NCI-H524 (cell line): ENCODE measurements at places on chromosomes 2 and 18.
A peak's percentile ranks its signal among the peaks of the same experiment; 100 is the strongest.

DNA sequence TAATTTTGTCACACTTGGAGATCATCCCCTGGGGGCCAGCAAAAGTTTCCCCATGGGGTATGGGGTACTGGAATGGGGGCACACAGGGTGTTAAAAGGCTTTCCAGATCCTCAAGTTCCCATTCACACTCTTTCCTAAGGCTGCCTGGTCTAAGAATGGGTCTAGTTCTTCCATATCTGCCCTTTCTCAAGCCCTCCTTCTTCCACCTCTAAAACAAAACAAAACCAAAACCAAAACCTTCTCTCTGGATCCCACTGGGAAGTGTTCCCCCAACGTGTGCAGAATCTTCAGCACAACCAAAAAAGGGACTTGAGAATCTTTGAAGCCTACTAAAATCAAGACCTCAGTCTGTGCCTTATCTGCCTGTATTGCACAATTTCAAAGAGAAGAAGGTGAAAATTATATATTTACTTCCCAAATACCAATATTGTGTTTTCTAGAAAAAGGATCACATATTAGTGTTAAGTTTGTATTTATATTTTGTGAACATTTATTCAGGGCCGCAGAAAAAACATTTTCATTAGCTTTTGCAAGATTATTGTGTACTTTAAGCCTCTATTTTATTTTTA, 207.2 kb upstream of the TCF4 start:
- DNase-seq: no peak

DNA sequence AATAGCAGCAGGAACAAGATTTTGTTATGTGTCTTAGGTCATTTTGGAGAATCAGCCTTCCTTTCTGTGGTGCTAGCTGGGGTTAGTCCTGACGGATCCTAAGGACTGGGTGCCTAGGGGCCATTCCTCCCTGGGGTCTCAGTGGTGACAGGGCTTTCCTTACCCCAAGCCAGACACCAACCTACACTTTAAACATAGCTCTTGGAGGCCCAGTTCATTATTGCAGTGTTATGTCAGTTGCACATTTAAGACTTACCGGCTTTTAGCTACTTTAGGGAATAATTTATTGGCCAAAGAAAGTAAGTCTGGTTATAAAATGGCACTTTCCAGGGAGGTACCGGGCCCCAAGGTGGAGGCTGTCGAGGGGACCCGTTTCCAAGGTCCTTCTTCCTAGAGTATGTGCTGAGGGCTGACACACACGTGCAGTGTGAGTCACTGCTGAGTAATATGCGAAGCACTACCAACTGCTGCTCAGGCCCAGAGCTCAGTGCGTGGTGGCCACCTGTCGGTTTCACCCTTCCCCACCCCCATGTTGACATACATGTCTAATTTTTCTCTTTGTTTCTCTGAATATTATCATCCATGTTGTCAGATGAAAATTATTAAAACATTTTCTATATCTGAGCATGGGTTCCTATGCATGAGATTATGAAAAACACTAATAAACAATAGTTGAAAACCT, 37.0 kb upstream of the GRHL1 start:
- DNase-seq: no peak

GRCh38 chr2:129907256-129907998, 72.0 kb upstream of the RAB6C start:
- DNase-seq: no peak

GRCh38 chr2:168350380-168350779, 103.0 kb upstream of the STK39 start:
- DNase-seq: peak; percentile 61

DNA sequence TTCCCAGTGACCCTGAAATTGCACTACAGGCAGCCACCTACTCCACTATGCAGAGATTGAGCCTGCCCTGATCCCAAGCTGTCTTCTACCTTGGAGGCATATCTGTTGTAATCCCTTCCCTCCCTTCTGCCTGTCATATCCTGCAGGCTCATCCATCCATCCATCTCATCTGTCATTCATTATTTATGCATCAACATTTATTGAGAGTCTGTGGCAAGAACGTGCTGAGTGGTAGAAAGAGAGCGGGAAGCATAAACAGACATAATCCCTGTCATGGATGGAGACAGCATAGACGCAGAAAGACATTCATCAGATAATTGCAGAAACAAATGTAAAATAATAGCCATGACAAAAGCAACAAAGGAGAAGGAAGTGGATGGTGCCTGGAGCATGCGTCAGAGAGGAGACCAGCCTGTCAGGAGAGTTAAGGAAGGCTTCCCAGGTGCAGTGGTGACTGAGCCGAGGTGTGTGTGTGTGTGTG, 110.7 kb upstream of the STPG4 start:
- peak; percentile 16 for DNase-seq

GRCh38 chr2:160353166-160353565, 140.4 kb downstream of the RBMS1 start:
- peak; percentile 40 for DNase-seq

DNA sequence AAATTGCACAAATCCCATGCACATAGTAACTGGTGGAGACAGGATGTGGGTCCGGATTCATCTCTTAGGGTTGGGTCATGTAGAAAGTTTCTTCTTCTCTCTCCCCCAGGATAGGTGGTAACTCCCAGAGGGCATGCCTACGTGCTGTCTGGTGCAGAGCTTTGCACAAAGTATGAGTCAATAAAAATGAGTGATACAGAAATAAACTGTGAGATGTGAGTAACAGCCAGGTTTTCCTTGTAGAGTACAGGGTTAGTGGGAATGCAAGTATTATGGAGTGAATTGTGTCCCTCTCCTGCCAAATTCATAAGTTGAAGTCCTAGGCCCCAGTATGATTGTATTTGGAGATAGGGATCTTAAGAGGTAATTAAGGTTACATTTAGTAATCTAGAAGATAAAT, 289.4 kb downstream of the ALK start:
- DNase-seq: no peak
